ENCODE measurements at places on chromosomes 6 and 20. TPM values are rescaled to one million over a fixed set of nuclear protein-coding genes. Genes with fewer than 3 reads are reported as not detected.

DNA sequence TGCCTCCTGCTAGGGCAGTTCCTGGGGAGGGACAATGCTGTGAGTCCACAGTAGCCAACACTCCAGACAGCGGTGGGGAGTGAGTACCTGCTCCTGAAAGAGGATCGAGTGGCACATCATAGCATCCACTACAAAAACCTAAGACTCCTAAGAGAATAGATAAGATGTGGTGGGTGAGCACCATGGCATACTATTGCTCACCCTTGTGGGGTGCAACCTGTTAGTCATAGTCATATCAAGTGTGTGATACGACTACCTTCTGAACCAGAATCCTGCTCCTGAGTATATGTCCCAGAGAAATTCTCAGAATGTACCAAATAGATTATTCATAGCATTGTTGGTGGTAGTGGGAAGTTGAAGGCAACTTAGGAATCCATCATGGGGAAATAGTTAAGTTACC is 62.7 kb upstream of the GLP1R start:
- DNase-seq: no peak

GRCh38 chr6:11228935-11229654 is 3.4 kb downstream of the NEDD9 start:
- peak; percentile 45 for DNase-seq

- no peak for DNase-seq
Measured at GRCh38 chr6:139330306-139330705, 38.5 kb upstream of the TXLNB start.

DNA sequence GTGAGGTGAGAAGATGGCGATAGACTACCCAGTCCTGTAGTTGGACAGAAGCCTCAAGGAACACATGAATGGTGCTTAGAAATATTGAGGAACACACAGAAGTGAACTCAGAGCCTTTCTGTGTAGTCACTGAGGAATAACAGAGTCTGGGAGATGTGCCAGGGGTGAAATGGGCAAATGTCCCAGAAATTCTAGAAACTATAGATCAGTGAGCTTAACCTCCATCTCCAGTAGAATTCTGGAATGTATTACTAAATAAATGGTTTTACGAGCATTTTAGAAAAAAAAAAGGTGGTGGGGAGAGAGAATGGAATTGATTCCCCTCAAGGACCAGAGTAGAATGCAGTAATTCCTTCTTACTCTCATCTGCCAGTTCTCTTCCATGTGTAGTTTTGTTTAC is 380.0 kb downstream of the LMBRD1 start:
- no peak for DNase-seq

The FOXQ1 gene
- total RNA-seq: not detected

The TFAP2D gene
- total RNA-seq: not detected

The KCNK16 gene
- total RNA-seq: not detected

The NTSR1 gene
- total RNA-seq: not detected

The EYA2 gene
- 1.3 TPM for total RNA-seq

GRCh38 chr20:62642666-62643520 is 590 bp downstream of the SLCO4A1 start:
- no peak for DNase-seq

All from neural crest cell (in vitro differentiated cells).